ENCODE measurements at places on chromosomes 4 and X.

GRCh38 chrX:111095974-111096895, at the start of gene PAK3:
Gene PAK3, plus strand, starts transcription at chrX:111096191. Its CDS starts 26,913 bp downstream, at chrX:111123104.
- DNase-seq = peak; percentile 19

DNA sequence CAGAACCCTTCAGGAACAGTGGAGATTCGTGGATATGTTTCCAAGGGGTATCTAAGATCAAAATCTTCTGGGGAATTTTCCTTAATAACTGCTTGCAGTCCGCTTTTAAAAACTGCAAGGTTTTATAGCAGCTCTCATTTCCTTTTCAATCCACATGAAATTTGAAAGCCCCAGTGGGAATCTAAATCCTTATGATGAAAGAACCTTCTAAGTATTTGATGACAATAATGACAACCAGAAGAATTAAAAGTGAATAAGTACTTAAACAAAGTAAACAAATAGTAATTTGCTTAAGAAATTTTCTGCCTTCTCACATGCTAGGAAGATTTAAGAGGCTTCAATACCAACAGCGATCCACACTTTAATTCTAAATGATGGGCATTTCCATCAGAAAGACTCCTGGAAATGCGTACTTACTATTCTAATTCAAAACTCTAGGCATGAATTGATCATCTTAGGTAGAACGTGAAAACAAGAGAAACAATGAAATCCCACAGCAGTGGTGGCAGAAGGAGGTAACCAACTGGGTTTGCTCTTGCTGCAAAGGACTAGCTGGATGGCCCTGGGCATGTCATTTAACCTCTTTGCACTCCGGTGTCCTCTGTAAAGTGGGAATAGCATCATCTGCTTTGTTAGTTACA, 37.6 kb upstream of the S100G start:
- DNase-seq = no peak

DNA sequence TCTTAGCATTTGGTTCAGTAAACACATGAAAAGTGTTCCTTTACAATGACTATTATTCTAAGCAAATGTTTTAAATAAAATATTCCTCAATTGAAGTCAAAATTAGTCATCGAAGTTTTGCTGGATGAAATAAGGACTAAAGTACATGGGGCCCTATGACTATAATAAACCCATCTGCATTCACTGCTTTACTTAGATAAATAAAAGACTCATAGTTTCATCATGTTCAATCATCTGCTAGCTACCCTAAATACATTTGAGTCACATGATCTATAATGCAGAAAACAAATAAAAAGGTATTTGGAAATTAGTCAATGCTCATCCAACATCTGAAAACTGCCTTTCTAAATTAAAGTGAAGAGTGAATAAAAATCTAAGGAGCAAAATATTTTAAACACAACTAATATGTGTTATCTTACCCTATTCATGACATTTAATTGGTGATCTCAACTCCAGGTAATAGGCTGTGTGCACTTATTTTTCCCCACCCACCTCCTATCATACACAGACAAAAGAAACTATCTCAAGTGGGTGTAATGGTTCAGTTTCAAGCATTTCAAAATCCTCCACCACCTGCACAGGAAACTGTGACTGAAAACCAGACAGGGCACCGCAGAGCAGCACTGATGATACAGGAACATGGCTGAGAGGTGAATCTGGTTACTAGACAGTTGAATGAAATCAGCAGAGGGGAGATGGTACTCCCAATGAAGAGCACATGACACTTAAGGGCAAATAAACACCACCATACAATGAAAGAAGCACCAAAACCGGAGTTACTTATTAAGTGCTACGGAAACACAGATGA, 78.6 kb downstream of the CAMK2D start:
- no peak for DNase-seq

DNA sequence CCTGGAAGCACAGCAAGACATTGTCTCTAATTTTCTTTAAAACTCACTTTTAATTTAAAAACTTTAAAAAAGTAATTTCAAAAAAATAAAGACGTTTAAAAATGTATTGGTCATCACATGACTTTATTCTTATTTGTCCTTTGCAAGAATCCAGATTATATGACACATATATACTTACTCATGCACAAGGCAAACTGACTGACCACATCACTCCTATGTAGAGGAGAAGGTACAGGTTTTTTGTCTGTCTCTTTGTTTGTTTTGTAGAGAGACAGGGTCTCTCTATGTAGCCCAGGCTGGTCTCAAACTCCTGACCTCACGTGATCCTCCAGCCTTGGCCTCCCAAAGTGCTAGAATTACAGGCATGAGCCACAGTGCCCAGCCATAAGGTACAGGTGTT, 28.6 kb downstream of the MAML3 start:
- no peak for DNase-seq

GRCh38 chr4:22501715-22502095, 14.2 kb downstream of the ADGRA3 start:
- no peak for DNase-seq

DNA sequence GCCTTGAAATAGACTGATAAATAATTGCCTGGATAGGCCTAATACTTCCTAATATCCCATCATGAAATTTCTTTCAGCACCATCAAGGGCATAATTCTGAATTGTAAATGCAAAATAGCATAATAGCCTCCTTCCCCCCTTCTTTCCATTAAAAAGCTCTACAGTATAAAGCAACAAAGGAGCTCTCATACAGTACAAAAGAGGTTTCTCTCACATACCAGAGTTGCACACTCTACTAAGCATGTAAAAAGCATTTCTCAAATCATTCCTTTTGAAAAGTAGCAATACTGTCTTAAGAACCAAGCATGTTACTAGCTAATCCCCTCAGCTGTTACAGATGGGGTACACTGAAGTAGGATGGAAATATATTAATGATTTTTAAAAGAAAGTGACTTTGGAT, 509.0 kb downstream of the KLHL13 start:
- no peak for DNase-seq

DNA sequence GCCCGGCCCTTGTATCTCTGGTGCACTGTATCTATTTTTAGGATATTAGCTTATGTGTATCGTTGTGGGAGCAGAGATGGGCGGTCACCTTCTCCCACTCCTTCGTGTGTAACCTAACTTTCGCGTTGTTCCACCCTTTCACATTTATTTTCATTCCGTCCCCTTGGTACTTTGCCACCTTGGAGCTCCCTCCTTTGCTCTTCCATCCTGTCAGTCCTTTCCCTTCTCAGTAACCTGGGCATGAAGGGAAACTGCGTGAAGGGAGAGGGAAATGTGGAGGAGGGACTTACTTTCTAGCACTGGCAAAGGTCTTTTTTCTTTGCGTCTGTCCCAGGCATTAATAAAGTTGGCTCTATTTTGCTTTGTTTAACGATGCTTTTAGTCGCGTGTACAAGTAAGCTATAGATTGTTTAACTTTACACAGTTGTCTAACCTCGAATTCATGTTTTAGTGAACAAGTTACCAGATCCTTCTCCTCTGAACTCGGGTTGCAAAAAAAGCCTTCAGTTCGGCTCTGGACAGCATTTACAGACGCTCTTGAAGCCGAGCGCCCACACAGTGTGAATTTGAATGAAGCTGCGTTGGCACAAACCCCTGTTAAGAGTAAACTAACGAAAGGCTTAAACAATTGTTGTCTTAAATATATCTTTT, 3.9 kb downstream of the PCDH10 start:
- no peak for DNase-seq

DNA sequence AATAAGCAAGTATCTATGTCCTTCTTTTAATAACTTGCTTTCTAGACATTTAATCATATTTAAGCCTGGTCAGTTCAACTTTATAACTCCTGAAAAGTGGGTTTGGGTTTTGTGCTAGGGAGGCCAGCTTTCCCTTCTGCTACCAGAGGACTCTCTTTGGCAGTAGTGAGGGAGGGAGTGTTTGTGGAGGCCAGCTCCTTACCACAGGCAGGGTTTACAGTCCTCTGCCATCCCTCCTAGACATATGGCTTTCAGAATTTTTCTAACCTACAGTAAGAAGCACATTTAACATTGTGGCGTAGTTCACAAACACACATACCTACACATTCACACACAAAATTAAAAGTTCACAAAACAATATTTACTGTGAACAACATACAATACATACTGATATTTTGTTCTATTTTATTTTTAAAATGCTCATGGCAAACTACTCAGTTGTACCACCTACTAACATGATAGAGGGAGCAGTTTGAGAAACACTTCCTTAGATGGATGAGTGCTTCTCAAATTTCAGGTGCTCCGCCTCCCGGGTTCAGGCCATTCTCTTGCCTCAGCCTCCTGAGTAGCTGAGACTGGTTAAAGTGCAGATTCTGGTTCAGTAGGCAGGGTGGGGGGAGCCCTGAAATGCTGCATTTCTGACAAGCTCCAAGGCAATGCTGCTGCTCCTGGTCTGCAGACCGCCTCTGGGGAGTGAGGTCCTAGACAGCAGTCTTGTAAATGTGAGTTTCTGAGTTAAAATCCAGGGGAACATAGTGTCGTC, 86.7 kb downstream of the PTTG2 start:
- DNase-seq = peak; percentile 15

GRCh38 chr4:152996672-152997071, 60.5 kb downstream of the FHDC1 start:
- DNase-seq = no peak

GRCh38 chr4:165684177-165684805, 188.7 kb upstream of the TLL1 start:
- no peak for DNase-seq

- DNase-seq = no peak
These were observed 8.7 kb upstream of the TADA2B start for GRCh38 chr4:7034262-7035081.

DNA sequence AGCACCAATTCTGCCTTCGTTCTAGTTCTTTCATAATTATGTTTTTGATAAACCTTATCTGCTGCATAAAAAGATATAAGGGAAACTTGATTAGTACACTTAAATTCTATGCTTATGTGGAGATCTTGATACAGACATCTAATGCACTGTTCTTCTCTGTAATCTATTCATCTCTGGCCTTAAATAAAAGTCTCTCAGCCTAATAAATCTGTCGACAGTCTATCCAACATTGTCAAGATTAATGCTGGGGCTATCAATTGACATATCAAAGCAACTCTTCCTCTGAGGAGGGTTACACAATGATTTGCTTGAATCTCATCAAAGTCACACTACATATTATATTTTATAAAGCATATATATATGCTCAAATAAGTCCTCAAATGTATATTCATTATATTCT, 545.5 kb downstream of the SPOCK3 start:
- no peak for DNase-seq

- no peak for DNase-seq
These were observed 82.3 kb downstream of the SPRY1 start for GRCh38 chr4:123478859-123479345.

DNA sequence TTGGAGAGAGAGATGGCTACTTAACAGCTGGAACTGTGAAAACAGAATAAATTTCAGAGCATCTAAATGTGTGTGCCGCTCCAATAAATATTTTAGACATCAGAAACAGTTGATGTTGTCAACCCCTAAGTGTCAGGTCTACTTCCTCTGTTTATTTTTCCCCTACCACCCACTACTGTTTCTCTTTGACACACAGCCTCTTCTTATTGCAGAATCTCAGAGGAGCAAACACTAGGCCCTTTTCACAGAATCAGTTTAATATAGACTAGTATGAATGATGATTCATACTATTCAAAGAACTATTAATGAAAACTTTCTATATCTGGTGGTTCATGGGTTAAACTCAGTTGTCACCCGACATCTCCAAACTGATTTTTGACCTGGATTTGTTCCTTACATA, 33.9 kb downstream of the NAA11 start:
- DNase-seq = no peak

DNA sequence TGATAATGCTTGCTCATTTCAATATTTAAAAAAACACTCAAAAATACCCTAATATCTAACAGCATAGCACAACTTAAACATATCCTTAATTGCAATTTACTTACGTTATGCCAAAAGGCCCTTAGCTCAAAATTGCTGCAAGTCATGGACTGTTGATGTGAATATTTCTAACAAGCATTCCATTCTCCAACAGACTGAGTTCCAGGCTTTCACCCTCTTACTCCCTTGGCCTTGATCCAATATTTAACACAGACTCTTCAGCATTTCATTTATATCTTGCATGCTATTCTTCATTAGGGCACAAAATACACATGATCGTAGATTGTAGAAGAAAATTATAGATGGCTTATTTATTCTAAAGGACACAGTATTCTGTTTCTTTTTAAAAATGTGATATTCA, 96.5 kb downstream of the RNF150 start:
- DNase-seq = no peak

DNA sequence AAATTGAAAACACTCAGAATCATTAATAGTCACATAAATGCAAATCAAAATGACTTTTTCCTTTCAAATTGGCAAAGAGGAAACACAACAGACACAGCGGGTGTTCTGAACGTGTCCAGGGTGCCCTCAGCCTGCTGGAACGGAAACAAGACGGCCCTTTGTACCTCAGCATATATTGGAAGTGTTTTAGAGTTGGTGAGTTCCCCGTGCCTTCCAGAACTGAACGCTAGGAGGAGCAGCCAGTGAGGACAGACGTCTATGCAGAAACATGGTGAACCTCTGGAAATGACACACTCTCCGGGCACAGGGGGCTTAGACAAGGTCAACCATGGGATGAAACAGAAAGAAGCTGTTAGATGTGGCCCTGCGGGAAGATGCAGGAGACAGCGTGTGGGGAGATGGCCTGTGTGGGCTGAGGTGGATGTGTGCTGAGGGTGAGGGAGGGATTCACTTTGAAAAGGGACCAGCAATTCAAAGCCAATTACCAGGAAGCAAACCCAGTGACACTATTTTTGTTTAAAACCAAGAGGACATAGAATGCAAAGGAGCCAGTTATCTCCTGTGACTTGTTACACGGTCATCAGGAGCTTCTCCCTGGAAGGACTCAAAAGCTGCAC, 40.4 kb downstream of the RNF212 start:
- peak; percentile 77 for DNase-seq

- DNase-seq = no peak
These were observed 17.6 kb downstream of the MSX1 start for GRCh38 chr4:4876945-4877661.

DNA sequence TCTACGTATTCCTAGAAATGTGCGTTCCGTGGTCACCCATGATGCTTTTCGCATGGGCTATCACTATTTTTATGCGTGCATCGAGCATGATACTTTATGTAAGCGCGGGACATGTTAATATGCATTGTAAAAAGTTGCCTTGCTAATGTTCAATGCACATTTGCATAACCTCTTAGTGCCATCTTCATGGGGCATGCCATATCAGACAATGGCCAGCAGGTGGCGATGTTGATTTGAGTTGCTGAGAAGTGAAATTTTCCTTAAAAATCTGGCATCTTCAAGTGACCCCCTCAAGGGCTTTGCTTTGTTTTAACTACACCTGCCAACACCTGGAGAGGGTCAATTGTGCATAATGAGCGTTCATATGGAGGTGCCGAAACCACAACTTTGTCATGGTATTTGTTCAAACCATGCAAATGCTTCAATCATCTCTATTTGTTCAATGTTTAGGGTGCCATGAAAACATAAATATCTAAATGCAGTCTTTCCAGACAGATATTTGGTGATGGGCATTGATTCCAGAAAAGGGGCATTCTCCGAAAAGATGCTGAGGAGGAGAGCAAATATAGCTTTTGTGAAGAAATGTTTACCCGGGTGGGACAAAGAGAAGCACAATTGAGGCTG, 833.9 kb upstream of the PRKX start:
- DNase-seq = peak; percentile 73

Measured in KBM-7 (cell line).